ENCODE measurements at places on chromosomes 4 and X.
A peak's percentile ranks its signal among the peaks of the same experiment; 100 is the strongest.

DNA sequence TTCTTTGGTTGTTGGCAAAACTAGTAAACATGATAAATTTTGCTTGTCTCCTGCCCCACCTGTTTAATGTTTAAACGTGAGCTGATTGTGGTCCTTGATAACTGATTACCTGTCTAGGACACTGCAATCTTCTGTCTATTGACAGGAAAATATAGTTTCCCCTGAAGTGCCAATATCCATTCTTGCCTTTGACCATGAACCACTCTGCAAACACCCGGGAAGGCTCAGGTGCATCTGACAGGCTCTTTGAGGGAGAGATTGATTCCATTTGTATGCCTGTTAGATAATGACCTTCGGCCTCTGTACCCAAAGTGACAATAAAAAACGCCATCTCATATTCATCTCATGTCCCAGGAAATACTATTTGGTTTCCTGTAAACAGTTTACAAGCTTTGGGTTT, 453.0 kb downstream of the CENPC start:
- no peak for DNase-seq

- no peak for DNase-seq
Observed at GRCh38 chr4:38323141-38323641, 340.8 kb upstream of the KLF3 start.

DNA sequence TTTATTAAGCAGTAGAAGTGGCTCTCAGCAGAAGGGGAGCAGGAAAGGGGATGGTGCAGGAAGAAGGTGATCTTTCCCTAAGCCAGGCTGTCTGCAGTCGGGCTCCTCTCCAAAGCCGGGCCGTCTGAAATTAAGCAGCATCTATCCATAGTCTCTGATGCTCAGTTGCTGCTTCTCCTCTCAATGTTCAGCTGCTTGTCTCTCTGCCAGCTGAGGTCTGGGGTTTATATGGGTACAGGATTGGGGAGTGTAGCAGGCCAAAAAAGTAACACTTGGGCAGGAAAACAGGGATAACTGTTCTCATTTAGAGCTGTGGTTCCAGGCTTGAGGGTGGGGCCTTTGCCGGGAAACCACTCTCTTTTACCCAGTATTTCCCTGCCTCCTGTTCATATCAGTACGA, 39.2 kb upstream of the CCKAR start:
- no peak for DNase-seq

GRCh38 chr4:71113294-71113693, 119.8 kb downstream of the DCK start:
- no peak for DNase-seq

DNA sequence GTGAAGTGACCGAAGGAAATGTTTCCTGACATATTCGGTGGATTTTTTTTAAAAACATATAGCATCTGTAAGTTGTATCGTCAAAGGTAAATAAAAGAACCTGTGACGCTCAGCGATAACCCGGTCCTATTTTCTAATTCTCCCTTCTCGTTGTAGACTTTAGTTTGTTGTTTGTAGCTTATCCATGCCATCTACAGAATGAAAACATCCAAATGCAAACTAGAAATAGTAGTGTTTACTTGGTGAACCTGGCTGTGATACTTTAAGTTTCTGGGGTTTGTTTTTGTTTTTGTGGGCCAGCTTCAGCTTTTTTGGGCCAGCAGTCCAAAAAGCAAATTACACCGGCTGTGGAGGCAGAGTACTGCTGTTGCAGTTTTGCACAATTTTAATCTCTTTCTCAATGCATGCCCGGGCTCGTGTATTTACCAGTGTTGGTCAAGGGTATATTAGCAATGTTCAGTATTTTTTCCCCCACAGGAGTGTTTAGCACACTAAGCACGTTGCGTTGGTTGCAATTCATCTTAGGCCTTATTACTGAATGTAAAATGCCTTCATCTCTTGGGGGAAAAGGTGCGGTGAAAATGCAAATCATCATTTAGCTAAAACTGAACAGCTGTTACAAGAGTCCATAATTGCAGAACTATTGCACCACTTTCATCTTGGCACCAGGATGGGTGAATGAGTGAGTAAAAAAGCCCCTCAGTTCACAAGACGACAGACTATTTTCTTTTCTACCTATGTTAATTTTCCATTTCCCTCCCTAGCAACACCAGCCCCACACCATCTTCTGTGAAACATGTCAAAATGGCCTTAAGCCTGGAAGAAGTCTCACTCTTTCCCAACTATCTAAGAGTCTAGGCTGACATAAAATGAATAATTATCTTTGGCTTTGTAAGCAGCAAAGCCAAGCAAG, 1.7 kb upstream of the CNOT6L start:
- no peak for DNase-seq

GRCh38 chrX:53135581-53135980, 41.6 kb downstream of the KANTR start:
- no peak for DNase-seq

- peak; percentile 58 for DNase-seq
Observed at GRCh38 chr4:89894649-89895550, at the start of gene MMRN1. Gene MMRN1, plus strand, starts transcription at chr4:89894854. Its CDS starts 118 bp downstream, at chr4:89894972.

- peak; percentile 37 for DNase-seq
Observed at GRCh38 chr4:9762823-9763475, 18.5 kb upstream of the DRD5 start.

GRCh38 chrX:11557120-11557519, 108.6 kb downstream of the ARHGAP6 start:
- no peak for DNase-seq

GRCh38 chrX:54721424-54721823, 76.6 kb downstream of the ITIH6 start:
- no peak for DNase-seq

GRCh38 chr4:15188605-15189539, 186.6 kb downstream of the CPEB2 start:
- no peak for DNase-seq

DNA sequence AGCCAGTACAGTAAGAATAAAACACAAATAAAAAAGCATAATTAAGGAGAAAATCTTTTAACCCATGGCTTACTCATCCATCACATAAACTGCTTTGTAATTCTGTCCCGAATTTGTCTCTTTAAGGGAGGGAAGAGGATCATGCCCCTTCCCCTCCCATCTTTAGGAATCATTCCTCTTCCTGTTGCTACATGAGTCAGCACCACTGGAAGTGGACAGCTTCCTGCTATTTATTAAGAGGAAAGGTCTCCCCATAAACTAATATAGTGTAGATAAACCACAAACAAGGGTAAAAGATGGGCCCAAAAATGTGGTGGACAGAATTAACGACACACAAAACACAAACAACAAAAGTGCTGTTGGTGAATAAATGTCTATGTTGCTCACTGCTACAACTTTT, 75.8 kb downstream of the PPP3CA start:
- DNase-seq = no peak

- no peak for DNase-seq
Observed at GRCh38 chrX:136115904-136116297, 31.4 kb upstream of the FHL1 start.

DNA sequence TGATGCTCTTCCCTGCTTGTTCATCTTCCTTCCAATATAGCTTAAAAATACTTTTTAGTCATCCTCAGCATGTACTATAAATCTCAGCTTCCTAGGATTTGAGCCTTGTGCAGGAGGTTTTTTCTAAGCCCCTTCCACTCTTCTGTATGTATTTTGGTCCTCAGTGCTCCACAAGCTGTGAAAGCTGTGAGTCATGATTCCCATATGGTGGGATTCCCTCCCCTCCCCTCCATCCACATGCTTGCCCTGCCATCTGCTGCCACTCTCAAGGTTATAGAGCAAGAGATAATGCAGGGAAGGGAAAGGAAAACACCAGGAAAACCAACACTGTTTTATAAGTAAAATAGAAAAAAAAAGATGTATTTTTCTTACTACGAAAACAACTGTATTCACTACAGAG, 58.5 kb upstream of the AP1S2 start:
- DNase-seq = no peak

GRCh38 chrX:46941341-46941740, 29.1 kb downstream of the JADE3 start:
- no peak for DNase-seq

DNA sequence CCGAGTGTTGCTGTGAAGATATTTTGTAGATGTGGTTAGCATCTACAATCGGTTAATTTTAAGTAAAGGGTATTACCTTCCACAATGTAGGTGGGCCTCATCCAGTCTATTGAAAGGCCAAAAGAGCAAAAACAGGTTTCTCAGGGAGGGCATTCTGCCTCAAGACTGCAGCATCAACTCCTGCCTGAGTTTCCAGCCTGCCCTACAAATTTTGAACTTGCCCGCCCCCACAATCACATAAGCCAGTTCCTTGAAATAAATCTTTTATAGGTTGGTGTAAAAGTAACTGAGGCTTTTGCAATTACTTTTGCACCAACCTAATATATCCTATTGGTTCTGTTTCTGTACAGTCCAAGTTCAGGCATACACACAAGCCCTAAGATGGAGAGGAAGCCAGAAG, 22.1 kb upstream of the PI4K2B start:
- no peak for DNase-seq

DNA sequence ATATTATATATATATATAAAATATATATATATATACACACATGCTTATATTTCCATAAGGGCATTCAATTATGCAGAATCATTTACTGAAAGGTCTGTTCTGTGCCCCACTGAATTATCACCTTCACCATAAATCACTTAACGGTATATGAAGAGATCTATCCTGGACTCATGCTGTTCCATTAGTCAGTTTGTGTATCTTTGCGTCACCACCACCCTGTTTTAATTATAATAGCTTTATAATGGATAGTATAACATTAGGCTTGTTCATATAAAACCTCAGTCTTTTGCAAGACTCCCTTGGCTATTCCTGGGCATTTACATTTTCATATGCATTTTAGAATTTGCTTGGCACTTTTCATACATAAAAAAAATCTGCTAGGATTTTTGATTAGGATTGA, 19.1 kb downstream of the WDR17 start:
- no peak for DNase-seq
